ENCODE measurements at places on chromosomes 4 and X. TPM values are rescaled to one million over a fixed set of nuclear protein-coding genes. Genes with fewer than 3 reads are reported as not detected.

S100P gene
- total RNA-seq = not detected

- H3K36me3 ChIP-seq = no peaks in the 10 kb centered on the region
- H3K4me3 ChIP-seq = no peak overlapping the region
- no peak overlapping the region for H3K27ac ChIP-seq
- no peaks in the 10 kb centered on the region for H3K27me3 ChIP-seq
Observed at GRCh38 chr4:73917081-73917501, 47.9 kb downstream of the CXCL1 start.

- no peak overlapping the region for H3K27ac ChIP-seq
- H3K4me1 ChIP-seq = no peaks in the 10 kb centered on the region
- H3K27me3 ChIP-seq = no peaks in the 10 kb centered on the region
- H3K36me3 ChIP-seq = no peaks in the 10 kb centered on the region
Observed at GRCh38 chr4:20281453-20281852, 29.7 kb downstream of the SLIT2 start.

DUSP21 gene
- not detected for total RNA-seq

TAPT1 gene
- total RNA-seq = 30.0 TPM

ZBED1 gene
- total RNA-seq = 49.5 TPM

DNA sequence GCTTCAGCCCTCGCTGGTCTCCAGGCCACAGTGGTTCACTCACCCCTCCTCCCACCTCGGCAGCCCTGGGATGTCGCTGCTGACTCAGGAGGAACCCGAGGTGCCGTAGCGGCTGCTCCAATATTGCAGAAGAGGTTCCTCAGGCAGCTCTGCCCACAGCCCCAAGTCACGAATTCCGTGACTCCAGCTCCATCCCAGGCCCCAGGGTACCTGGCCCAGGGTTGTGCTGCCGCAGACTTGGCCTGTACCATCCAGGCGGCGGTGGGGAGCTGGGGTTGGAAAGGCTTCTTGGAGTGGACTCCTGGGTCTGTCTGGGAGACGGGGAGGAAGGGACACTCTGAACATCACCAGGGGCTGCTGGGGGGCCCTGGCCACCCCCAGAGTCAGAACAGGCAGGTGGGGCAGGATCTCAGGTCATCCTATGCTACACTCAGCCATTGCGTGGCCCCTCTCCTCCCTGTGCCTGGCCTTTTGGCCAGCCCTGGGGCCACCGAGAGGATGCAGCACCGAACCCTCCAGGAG is 728 bp upstream of the HGFAC start:
- H3K27me3 ChIP-seq = no peaks in the 10 kb centered on the region
- H3K4me1 ChIP-seq = no peaks in the 10 kb centered on the region
- H3K36me3 ChIP-seq = no peaks in the 10 kb centered on the region
- no peak overlapping the region for H3K4me3 ChIP-seq
- H3K27ac ChIP-seq = no peak overlapping the region

DNA sequence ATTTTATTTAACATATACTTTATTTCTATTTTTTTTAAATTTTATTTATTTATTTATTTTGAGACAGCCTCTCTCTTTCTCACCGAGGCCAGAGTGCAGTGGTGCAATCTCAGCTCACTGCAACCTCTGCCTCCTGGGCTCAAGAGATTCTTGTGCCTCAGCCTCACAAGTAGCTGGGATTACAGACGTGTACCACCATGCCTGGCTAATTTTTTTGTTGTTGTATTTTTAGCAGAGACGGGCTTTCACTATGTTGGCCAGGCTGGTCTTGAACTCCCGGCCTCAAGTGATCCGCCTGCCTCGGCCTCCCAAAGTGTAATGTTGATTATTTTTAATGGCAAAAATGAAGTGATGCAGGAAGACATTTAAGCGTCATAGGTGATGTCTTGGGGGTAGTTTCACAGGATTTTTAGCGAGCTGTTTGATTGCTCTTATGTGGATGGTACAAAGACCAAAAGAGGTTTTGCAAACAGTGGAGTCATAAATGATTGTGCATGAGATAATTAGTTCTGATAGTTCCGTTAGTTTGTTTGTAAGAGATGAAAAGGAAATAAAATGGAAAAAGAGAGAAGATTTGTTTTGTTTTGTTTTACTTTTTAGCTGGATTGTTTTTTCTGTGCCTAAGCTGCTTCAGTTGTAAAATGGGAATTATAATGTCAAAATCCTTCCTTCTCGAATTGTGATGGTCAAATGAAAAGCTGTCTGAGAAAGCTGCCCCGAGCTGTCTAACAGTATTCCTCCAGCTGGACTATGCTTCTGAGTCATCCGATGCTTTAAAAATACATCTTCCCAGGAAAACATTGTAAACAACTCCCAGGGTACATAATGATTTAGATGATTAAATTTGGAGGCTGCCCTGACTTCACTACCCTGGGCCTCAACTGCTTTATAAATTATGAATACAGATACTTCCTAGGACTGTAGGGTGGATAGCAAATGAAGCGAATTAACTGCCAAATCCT is 14.7 kb downstream of the RHOH start:
- DNase-seq = no peak
- H3K36me3 ChIP-seq = peaks cover 74% of the 10 kb centered on the region
- H3K27me3 ChIP-seq = no peaks in the 10 kb centered on the region
- peak overlapping the region; percentile 80 for H3K27ac ChIP-seq
- peaks cover 94% of the 10 kb centered on the region for H3K4me1 ChIP-seq
- peak overlapping the region; percentile 54 for H3K4me3 ChIP-seq

- no peak overlapping the region for H3K27ac ChIP-seq
- no peaks in the 10 kb centered on the region for H3K27me3 ChIP-seq
- H3K4me1 ChIP-seq = no peaks in the 10 kb centered on the region
- no peak overlapping the region for H3K4me3 ChIP-seq
- no peak for DNase-seq
Observed at GRCh38 chrX:126376465-126376864, 176.1 kb downstream of the DCAF12L1 start.

- no peaks in the 10 kb centered on the region for H3K36me3 ChIP-seq
- H3K4me3 ChIP-seq = peak overlapping the region; percentile 57
Observed at GRCh38 chr4:2415881-2416563, 2.4 kb downstream of the ZFYVE28 start.

DNA sequence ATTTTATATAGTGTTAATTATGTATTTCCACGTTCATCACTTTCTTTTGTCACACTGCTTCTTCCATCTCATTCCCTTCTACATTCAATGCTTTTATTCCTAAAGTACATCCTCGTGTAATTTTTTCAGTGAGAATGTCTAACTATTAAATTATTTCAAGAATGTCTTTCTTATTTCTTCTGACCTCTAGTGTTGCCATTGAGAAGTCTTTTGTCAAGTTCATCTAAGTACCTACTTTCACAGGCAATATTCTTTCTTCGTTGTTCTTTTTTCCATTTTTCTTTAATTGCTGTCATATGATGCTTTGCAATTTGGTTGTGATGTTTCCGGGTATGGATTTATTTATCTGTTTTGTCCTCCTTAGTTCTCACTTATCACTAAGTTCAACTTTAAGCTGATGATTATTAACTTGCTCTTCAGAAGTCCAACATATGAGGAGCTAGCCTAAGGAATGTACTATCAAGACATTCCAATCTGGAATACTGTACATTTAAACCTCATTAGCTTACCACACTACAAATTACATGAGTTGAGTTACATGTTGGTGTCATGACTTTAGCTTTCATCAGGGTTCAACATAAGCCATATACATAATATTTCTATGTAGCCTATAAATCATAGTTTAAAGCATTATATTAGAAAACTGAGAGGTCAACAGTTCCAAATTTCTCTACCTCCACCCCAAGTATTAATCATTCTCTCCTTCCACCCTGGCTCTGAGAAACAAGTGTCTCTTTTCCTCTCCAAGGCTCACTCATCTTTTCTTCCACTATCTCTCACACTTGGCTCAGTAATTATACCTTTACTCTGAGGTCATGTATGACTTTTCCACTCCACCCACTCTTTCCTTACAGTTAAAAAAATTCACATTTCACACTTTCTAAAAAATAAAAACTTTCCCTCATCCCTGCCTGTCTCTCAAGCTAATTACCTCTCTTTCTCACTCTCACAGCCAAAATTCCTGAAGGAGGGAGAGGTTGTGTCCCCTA is 81.5 kb downstream of the COX18 start:
- peaks cover 2% of the 10 kb centered on the region for H3K27me3 ChIP-seq
- no peak overlapping the region for H3K27ac ChIP-seq
- H3K36me3 ChIP-seq = no peaks in the 10 kb centered on the region
- H3K4me3 ChIP-seq = no peak overlapping the region

ZNF827 gene
- total RNA-seq = 23.9 TPM

DNA sequence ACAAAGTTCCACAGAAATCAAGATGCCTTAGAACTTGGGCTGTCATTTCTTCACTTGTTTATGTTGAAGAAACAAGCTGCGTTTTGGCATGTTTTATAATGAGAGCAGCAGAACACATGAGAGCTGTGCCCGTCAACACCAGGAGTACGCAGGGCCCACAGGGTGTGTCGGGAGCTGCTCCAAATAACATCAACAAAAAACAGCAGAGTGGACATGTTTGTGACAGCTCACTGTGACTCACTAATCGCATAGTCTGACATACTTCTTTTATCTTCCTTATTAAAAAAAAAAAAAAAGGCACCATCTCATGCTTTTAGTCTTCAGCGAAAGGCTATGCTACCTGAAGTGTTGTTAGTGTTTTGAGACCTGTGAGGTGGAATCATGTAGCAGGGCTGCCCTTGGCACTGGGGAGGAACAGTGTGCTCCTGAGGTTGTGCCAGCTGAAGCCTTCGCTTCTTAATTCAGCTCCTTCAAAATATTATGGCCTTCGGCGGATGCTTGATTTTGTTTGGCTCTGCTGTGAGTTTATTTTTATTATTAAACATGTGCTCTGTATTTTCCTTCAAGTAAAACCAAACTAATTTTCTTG is 32.8 kb downstream of the FHDC1 start:
- no peak overlapping the region for H3K4me3 ChIP-seq
- no peak for DNase-seq
- peaks cover 2% of the 10 kb centered on the region for H3K27me3 ChIP-seq
- H3K36me3 ChIP-seq = no peaks in the 10 kb centered on the region
- peaks cover 6% of the 10 kb centered on the region for H3K4me1 ChIP-seq

- no peak for DNase-seq
- H3K4me3 ChIP-seq = no peak overlapping the region
- H3K36me3 ChIP-seq = no peaks in the 10 kb centered on the region
- no peaks in the 10 kb centered on the region for H3K4me1 ChIP-seq
Observed at GRCh38 chr4:17567271-17567670, 9.7 kb upstream of the LAP3 start.

DNA sequence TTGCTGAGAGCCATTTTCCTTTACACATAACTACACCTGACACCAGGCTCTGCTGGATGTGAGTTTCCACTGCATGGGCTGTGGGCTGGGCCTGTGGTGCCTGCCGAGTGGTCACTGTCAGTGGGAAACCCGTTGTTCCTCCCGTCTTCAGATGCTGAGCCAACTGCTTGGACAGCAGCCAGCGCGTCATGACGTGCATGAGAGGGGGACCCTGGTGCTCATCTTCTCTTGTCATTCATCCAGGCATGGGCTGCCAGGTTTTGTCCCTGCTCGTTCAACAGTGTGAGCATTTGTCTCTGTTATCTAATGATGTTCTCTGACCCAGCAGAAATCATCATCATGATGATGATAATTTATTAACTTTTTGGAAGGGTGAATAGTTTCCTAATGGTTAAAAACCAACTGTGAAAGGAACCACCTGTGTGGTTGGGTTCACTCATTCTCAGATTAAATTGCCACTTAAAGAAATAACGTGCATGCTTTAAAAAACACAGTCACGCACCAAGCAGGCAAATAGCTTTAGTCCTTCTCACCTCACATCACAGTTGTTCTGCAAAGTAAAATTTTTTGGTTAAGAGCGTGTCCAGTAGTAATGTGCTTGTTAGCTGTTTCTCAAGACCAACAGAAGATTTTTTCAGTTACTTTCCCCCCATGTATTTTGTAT is 19.9 kb upstream of the CLDN34 start:
- DNase-seq = no peak
- no peaks in the 10 kb centered on the region for H3K36me3 ChIP-seq
- H3K4me3 ChIP-seq = no peak overlapping the region
- peaks cover 12% of the 10 kb centered on the region for H3K4me1 ChIP-seq

DNA sequence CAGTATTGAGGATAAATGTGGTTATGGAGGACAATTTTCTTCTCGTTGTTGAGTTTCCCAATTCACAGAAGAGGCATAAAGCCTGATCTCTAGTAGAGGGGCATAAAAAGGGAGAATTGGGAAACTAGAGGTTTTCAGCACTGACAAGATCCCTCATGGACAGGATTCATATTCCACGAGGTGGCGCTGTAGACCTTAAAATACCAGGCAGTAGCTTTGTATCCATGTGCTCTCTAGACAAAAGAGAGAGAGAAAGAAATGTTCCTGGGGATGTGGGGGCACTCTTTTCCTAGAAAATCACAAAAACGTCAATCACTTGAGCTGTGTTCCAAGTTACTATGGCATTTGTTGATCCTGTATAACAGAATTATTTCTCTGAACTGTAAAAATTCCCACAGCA is 128.3 kb downstream of the MAGEE1 start:
- H3K4me3 ChIP-seq = no peak overlapping the region
- no peak overlapping the region for H3K27ac ChIP-seq
- DNase-seq = no peak

CYSLTR1 gene
- total RNA-seq = 20.5 TPM

DNA sequence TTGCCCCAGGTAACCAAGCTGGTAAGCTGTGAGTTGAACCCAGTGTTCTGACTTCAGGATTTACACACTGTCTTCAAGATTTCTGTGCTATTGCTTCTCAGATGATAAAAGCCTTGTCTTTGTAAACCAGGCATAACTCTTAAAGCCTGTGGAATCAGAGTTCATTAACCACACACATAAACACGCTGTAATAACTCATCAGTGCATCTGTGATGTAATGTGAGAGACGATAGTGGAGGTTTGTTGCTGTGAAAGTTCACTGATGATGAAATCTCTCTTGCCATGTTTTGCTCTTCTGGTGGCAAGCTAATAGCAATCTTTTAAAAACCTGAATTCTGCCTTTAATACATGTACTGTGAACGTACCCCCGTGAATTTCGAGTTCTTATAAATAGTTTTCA is 41.5 kb downstream of the CLCN4 start:
- H3K4me3 ChIP-seq = no peak overlapping the region
- H3K27ac ChIP-seq = peak overlapping the region; percentile 86
- peaks cover 26% of the 10 kb centered on the region for H3K36me3 ChIP-seq
- peaks cover 32% of the 10 kb centered on the region for H3K4me1 ChIP-seq
- no peak for DNase-seq

DNA sequence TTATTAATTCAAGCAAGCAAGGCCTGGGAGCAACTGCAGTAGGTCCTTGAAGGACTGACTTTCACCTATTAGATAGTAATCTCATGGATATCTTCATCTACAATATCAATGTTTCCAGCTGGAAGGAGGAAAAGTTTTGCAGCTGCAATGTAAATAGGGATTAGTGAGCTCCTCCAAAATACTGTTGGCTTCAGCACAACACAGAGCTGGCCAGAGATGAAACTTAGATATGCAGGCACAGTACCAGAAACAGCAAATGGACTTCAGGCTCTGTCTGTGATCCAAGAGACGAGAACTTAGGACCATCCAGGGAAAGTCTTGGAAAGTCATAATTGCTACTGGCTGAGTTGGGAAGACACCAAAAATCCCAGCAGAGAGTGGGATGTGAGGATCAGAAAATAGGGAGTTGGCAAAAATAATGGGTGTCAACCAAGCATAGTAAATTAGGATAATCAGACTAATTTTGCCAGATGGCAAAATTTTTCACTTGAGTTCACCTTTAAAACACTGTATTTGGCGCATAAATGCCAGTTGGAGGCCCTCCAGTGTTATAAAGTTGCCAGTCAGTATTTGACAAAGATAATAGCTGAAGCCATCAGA is 57.5 kb downstream of the PARM1 start:
- no peak overlapping the region for H3K27ac ChIP-seq
- H3K27me3 ChIP-seq = no peaks in the 10 kb centered on the region
- peaks cover 3% of the 10 kb centered on the region for H3K36me3 ChIP-seq

PLXNB3 gene
- total RNA-seq = not detected
